ENCODE measurements at places on chromosomes 3 and 15.

GRCh38 chr15:70222606-70223005 lies 124.9 kb upstream of the TLE3 start:
- no peaks in the 10 kb centered on the region for H3K4me1 ChIP-seq
- H3K27me3 ChIP-seq = peaks cover 6% of the 10 kb centered on the region
- no peak overlapping the region for H3K4me3 ChIP-seq
- no peaks in the 10 kb centered on the region for H3K36me3 ChIP-seq
- peak; percentile 8 for DNase-seq

DNA sequence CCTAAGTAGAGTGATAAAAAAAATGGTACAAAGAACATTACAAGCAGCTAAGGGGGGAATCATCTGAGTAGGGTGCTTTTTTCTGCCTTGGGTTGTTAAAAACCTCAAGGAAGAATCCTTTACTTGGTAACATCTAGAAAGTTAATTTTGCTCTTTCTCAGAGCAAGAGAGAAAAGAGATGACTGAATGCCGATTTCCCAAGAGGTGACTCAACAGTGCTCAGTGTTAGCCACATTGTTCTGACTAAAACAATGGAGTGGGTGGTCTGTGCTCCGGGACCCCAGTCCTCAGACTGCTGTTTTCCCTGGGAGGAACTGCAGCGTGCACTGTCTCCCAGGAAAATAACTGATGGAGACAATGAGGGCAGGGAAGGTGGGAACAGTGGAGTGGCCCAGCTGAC lies 41.1 kb upstream of the RASGRP1 start:
- no peaks in the 10 kb centered on the region for H3K4me1 ChIP-seq
- H3K27me3 ChIP-seq = peaks cover 13% of the 10 kb centered on the region
- H3K27ac ChIP-seq = no peak overlapping the region
- H3K4me3 ChIP-seq = no peak overlapping the region
- DNase-seq = no peak
- no peaks in the 10 kb centered on the region for H3K36me3 ChIP-seq

GRCh38 chr15:59273234-59273633 lies 66.6 kb downstream of the LDHAL6B start:
- no peak overlapping the region for H3K27ac ChIP-seq
- no peak for DNase-seq
- no peaks in the 10 kb centered on the region for H3K36me3 ChIP-seq
- H3K4me1 ChIP-seq = peaks cover 29% of the 10 kb centered on the region
- H3K27me3 ChIP-seq = no peaks in the 10 kb centered on the region

DNA sequence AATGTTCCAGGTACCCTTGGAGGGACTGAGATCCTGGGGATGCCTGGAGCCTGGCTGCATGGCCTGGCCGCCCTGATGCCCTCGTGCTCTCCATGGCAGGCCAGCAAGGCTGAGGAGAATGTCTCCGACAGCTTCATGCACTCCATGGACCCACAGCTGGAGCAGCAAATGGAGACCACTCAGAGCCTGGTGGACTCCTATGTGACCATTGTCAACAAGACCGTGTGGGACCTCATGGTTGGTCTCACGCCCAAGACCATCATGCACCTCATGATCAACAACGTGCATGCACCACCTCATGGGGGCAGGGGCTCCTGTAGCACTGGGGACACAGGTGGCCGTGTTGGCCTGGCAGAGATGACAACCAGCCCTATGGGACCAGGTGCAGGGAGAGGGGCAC lies 19.7 kb downstream of the GOLGA6A start:
- H3K27ac ChIP-seq = no peak overlapping the region
- no peak for DNase-seq
- no peak overlapping the region for H3K4me3 ChIP-seq
- H3K27me3 ChIP-seq = peaks cover 16% of the 10 kb centered on the region

- DNase-seq = peak; percentile 64
- H3K4me1 ChIP-seq = peaks cover 12% of the 10 kb centered on the region
- H3K4me3 ChIP-seq = no peak overlapping the region
- H3K27ac ChIP-seq = peak overlapping the region; percentile 80
- H3K27me3 ChIP-seq = no peaks in the 10 kb centered on the region
Observed at GRCh38 chr3:105394177-105394576, 27.5 kb downstream of the ALCAM start.

GRCh38 chr15:80231371-80231770 lies 20.6 kb downstream of the CTXND1 start:
- H3K27me3 ChIP-seq = peaks cover 2% of the 10 kb centered on the region
- no peaks in the 10 kb centered on the region for H3K4me1 ChIP-seq
- H3K36me3 ChIP-seq = no peaks in the 10 kb centered on the region
- H3K4me3 ChIP-seq = no peak overlapping the region

DNA sequence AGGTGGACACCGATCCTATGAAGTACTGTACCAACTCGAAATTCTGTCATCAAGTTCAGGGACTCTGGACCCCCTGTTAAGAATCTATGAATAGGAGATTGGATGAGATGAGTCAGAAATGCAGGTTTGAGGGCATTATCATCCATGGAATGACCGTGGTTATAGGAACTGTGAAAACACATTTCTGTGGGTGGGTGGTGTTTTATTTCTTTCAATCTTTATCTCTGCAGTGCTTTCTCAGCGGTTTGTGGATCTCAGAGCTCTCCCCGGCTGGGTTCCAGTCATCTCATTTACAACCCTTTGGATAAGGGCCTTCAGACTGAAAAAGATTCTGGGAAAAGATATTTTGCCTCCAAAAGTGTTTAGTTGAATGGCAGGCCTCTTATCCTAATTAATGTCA lies 5.4 kb upstream of the ABHD17C start:
- H3K4me1 ChIP-seq = peaks cover 6% of the 10 kb centered on the region
- no peak for DNase-seq
- no peak overlapping the region for H3K4me3 ChIP-seq
- H3K27me3 ChIP-seq = no peaks in the 10 kb centered on the region
- H3K27ac ChIP-seq = no peak overlapping the region
- no peaks in the 10 kb centered on the region for H3K36me3 ChIP-seq

DNA sequence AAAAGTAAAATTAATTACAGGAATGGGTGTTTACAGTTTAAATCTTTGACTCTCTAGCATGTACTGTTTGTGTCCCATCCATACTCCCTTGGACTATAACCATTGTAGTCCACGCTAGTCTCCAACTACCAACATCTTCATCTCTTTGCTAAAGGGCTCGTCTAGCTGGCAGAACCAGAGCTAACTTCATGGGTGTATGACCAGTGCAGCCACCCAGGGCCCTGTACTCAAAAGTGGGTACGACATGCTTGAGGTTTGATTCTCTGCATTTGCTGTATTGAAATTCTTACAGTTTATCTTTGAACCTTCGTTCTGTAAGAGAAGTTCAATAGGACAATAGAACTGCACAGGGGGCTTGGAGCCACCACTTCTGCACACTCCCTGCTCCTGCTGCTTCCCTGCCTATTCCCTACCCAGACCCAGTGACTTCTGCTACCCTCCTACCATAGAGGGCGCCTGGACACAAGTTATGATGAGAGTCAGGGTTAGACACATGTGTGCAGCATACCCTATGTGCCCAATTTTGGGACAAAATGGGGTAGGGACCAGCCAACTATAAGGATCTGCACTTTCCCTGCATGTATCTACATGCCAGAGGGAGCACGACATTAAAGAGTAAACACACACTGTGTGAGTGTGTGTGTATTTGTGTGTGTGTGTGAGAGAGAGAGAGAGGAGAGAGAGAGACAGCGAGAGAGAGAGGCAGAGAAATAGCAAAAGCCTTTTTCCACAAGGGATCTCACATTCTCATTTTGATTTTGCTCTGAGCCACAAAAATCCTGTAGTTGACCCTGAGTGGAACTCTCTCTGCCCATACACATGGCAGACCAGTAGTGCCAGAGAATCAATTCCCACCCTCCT lies 59.0 kb upstream of the NECTIN3 start:
- no peaks in the 10 kb centered on the region for H3K36me3 ChIP-seq
- H3K4me3 ChIP-seq = no peak overlapping the region
- DNase-seq = no peak
- no peaks in the 10 kb centered on the region for H3K27me3 ChIP-seq
- no peak overlapping the region for H3K27ac ChIP-seq
- H3K4me1 ChIP-seq = no peaks in the 10 kb centered on the region

DNA sequence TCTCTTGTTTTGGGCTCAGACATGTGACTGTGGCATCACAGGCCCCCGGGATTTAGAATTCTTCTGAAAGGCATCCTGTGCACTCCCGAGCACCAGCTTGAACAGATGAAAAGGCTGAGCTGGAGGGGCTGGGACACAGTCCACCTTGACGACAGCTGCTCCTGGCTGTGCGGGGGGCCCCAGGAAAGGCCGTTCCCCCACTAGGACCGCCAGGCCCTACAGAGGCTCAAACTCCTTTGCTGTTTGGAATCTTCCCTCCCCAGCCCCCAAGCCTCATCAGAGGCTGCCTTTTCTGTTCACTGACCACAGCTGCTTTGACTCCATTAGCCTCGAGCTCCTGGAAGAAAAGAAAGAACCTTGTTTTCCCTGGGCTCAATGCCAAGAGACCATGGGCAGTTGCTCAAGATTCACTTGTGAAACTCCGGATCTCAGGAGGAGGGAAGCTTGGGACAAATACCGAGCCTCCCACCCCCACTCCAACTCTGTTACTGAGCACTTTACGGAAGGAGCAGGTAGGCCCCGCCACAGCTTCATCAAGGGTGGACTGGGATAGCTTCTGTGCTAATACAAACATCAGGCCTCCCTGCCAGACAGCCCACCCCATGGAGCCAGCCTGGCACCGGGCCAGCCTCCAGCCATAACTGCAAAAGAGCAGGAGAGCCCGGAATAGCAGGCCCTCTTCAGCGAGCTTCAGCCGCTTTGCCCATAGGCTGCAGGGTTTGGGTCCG lies 15.7 kb downstream of the CIDEC start:
- no peaks in the 10 kb centered on the region for H3K4me1 ChIP-seq
- H3K36me3 ChIP-seq = no peaks in the 10 kb centered on the region
- no peaks in the 10 kb centered on the region for H3K27me3 ChIP-seq
- H3K27ac ChIP-seq = no peak overlapping the region
- peak; percentile 20 for DNase-seq

DNA sequence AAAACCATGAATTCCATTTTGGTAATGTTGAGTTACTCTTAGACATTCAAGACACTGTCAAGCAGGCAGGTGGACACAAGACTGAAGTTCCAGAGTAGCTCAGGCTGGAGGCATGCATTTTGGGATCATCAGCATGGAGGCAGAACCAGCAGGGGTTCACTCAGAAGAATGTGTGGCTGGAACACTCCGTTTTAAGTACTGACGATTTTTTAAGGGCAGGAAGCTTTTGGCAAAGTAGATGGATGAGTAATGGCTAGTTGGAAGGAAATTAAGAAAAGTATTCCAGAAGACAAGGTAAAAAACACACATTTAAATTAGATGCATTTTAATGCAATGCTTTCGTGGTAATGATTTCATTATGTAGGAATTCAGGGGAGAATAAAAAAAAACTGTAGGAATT lies 420.4 kb downstream of the ROBO2 start:
- no peaks in the 10 kb centered on the region for H3K27me3 ChIP-seq
- no peaks in the 10 kb centered on the region for H3K4me1 ChIP-seq
- no peak for DNase-seq

DNA sequence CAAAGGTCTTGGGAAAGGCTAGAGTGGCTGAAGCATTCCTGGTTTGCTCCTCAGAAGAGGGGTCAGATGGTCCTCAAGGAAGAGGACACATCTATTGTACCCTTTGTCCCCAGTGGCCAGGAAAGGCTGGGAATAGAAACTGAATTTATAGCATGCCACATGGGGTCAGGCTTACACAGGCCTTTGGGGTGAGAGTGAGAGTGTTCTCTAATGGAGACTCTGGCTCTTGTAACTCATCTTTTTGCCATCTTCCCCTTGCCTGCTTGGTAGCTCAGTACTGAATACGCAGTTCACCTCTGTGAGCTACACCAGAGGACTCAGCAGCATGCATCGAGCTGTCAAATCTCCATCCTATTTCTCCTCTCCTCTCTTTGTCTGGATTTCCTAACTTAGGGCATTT lies 87.5 kb downstream of the ATP2B2 start:
- no peaks in the 10 kb centered on the region for H3K36me3 ChIP-seq
- H3K4me3 ChIP-seq = no peak overlapping the region
- H3K4me1 ChIP-seq = no peaks in the 10 kb centered on the region
- no peak overlapping the region for H3K27ac ChIP-seq
- H3K27me3 ChIP-seq = no peaks in the 10 kb centered on the region
- peak; percentile 3 for DNase-seq

- H3K4me1 ChIP-seq = peaks cover 8% of the 10 kb centered on the region
- H3K4me3 ChIP-seq = no peak overlapping the region
- DNase-seq = peak; percentile 76
- no peaks in the 10 kb centered on the region for H3K36me3 ChIP-seq
- H3K27ac ChIP-seq = no peak overlapping the region
- no peaks in the 10 kb centered on the region for H3K27me3 ChIP-seq
Observed at GRCh38 chr3:177827511-177828207, 630.4 kb upstream of the TBL1XR1 start.

GRCh38 chr15:63994073-63994600 lies 52.1 kb downstream of the DAPK2 start:
- H3K27ac ChIP-seq = no peak overlapping the region
- peak; percentile 15 for DNase-seq
- H3K27me3 ChIP-seq = no peaks in the 10 kb centered on the region
- no peaks in the 10 kb centered on the region for H3K36me3 ChIP-seq

DNA sequence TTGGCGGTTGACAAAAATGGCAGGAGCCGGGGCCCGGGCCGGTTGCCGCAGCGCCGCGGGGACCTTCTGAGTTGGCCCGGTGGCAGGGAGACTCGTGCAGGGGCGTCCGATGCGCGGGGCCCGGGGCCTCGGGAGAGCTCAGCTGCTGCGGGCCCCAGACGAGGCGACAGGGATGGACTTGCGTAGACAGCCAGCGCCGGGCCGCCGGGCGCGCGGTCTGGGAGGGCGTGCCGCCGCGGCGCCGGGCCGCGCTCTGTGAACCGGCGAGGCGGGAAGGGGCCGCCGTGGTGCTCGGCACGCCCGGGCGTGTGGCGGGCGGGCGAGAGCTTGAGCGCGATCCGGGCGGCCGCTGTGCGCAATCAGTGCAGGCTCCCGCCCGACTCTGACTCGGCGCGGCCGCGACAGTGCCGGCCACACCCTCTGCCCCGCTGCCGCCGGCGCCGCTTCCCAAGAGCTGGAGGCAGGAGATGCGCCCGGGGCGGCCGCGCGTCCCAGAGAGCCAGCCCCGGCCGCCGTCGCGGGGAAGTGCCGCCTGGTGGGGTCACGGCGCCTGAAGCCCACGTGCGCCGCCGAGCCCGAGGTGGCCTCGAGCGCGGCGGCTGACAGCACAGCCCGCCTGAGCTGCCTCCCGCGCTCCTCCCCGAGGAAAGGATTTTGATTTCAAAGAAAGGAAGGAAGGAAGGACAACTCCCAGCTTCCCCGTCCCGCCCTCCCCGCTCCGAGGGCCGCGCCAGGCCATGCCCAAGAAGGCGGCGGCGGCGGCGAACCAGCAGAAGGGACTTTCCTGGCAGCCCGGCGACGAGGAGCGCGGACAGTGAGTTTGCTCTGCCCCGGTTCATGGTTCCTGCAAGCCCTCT lies 657 bp downstream of the TLNRD1 start:
- H3K4me3 ChIP-seq = peak overlapping the region; percentile 73
- peak overlapping the region; percentile 85 for H3K27ac ChIP-seq
- H3K36me3 ChIP-seq = no peaks in the 10 kb centered on the region
- H3K4me1 ChIP-seq = peaks cover 35% of the 10 kb centered on the region
- H3K27me3 ChIP-seq = no peaks in the 10 kb centered on the region

Measured in endothelial cell of umbilical vein (primary cell).